ENCODE measurements at places on chromosomes 4 and X.
A peak's percentile ranks its signal among the peaks of the same experiment; 100 is the strongest.

- DNase-seq = no peak
These were observed 277.1 kb downstream of the ADGRA3 start for GRCh38 chr4:22238742-22239141.

DNA sequence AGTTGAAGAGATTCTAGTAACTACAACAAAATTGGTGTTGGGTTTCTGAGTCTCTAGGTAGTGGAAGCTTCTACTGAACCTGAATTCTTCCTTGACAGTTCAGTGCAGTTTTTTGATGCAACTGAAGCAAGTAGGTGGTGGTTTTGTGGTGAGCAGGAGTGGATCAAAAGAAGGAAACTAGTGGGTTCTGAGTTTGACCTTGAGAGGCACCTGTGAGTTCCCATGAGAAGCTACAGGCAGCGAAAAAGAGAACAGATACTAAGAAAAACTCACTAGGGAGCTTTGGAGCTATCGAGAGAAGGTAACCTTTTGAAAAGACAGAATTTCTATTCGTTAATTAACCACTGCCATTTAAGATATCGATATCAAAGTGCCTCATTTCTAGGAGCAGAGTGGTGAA is 145.2 kb downstream of the PDHA2 start:
- DNase-seq = no peak

- no peak for DNase-seq
These were observed 36.6 kb downstream of the ANAPC10 start for GRCh38 chr4:145061318-145061920.

DNA sequence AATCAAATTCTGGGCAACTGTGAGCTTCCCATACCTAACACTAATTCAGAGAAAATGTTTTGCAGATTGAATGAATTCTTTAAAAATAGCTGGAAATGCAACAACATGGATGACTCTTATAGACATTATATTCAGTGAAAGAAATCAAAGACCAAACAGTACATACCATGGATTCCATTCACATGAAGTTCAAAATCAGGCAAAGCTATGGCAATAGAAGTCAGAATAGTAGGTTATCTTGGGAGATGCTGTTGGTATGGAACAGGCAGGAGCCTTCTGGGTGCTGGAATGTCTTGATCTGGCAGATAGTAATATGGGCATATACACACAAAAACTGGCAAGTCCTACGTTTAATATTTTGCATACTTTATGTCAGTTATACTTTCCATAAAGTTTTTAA is 25.5 kb upstream of the CBLL2 start:
- no peak for DNase-seq

GRCh38 chr4:51840781-51841180 is 2.2 kb upstream of the DCUN1D4 start:
- DNase-seq = no peak

- no peak for DNase-seq
These were observed 69.7 kb upstream of the MAGEB16 start for GRCh38 chrX:35728481-35728880.

DNA sequence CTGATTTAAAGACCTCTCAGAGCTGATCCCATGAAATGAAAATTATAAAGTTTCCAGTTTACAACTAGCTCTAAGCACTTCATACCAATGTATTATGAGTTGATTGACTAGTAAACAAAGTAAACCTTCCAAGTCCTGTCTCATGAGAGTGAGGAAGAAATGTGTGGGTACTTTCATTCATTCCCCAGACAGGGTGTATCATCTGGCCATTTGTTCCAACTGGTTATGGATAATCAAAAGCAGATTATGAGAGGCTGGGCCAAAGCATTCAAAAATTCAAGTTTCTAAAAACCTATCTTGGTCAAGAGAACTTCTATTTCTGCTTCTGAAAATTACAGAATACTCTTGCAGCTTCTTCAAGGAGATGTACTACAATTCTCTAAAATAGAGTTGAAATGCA is 193.3 kb upstream of the RASGEF1B start:
- no peak for DNase-seq

DNA sequence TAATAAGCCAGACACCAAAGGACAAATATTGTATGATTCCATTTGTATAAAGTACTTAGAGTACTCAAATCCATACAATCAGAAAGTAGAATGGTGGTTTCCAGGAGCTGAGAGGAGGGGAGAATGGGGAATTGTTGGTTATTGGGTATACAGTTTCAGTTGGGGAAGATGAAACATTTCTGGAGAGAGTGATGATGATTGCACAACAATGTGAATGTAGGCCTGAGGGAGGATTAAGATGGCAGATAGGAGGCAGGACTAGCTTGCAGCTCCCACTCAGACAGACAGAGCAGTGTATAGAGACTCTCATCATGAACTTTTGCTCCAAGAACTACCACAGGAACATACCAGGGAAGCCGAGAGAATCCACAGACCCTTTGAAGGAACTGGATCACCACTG is 75.7 kb upstream of the PAK3 start:
- no peak for DNase-seq

DNA sequence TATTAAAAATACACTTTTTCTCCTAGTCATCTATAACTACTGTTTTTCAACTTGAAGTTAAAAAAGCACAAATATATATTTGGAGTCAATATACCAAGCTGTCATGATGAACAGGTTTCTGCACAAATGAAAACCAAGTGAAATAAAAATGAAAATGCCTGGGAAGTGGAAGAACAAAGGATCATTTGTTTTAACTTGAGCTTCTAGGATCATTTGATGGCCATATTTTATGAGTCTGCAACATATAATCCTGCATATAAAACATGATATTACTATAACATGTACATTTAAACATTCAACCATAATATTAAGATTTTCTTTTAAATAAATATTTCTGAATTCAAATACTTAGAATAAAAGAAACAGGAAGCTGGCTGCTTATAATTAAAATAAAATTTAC is 8.5 kb upstream of the ARHGEF38 start:
- no peak for DNase-seq

- no peak for DNase-seq
These were observed 70.9 kb downstream of the INTS12 start for GRCh38 chr4:105637408-105638176.

DNA sequence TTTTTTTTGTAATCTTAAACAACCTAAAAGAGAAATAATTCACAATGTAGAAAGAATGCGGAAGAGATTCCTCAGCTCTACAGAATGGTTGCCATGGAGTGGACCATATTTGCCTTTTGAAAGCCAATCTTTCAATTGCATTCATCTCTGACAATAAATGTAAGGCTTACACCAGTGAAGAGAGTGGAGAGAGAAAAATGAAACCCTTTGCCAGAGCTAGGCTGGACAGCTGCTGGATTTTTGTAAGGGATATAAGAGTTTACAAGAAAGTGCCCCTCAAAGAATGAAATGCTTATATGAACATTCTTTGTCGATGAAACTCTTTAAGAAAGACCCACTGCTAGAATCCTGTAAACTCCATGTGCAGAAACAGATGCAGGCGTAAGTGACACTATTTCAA is 66.0 kb upstream of the FAT1 start:
- no peak for DNase-seq

- DNase-seq = no peak
These were observed 138.3 kb upstream of the FAM47A start for GRCh38 chrX:34270434-34270833.

DNA sequence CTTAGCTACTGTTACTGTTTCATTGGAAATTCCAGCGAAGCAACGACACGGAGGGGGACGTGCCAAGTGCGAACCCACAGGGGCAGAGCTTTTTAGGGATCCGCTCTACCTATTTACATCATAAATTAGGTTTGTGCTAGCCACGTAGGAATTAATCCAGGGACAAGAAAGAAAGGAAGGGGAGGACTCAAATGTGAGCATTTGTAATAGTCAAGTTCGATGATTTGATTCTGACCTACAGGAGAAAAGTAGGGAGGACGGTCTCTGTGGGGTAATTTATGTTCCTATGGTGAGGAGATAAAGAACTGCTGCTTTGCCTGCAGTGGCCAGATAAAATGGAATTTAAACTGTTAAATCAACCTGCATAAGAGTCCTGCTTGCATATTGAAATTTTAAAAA is 1.7 kb downstream of the INTS6L start:
- no peak for DNase-seq

- DNase-seq = no peak
These were observed 27.2 kb upstream of the SLC6A14 start for GRCh38 chrX:116409219-116409618.

DNA sequence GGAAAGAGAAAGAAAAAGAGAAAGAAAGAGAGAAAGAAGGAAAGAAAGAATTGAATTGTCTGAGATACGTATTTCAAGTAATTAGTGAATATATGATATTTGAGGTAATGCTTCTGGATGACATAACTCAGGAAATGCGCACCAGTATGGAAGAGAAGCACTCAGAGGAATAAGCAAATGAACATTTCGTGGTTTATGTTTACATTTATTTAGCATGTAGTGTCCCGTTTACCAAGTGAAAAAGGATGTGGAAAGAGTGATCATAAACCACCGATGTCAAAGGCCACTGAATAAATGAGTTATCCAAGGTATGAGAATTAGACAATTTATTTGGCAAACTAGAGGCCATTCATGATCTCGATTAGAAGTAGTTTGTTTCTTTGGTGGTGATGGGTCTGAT is 200.4 kb downstream of the ARAP2 start:
- DNase-seq = no peak

- DNase-seq = no peak
These were observed 240.2 kb downstream of the ADGRL3 start for GRCh38 chr4:61440321-61440720.

DNA sequence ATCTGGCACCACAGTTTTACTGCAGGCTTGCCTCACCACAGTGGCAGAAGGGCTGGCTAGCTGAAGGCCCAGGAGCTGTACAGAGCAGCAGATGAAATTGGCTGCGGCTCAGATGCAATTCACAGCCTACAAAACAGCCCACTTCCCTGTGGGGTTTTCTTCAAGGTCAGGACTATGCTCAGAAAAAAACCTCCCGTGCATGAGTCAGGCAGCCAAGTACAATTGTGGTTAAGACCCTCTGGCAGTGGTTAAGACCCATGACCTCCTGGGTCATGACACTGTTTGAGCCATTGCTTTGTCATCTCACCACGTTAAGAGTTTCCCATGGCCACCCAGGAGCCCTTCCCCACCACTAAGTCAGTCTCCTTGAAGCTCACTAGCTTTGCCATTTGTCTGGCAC is 276.3 kb downstream of the HNRNPD start:
- DNase-seq = no peak

- DNase-seq = no peak
These were observed 19.4 kb downstream of the AWAT2 start for GRCh38 chrX:70030301-70030767.

DNA sequence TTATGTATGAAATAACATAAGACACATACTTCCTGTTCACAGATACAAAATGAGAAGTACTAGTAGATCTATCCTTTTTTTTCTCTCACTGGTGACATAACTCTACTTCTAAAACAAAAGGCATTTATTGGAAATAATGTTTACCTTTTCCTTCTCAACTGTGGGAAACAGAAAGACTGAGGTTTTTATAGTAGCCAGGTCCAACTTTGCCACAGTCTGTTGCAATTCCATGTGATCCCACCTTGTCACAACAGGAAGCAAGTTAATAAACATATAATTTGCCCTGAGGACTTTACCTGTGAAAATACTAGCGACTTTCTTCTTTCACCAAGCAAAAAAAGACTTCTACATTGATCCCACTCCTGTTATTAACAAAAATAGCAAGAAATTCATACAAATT is 475.8 kb downstream of the PDGFC start:
- no peak for DNase-seq

DNA sequence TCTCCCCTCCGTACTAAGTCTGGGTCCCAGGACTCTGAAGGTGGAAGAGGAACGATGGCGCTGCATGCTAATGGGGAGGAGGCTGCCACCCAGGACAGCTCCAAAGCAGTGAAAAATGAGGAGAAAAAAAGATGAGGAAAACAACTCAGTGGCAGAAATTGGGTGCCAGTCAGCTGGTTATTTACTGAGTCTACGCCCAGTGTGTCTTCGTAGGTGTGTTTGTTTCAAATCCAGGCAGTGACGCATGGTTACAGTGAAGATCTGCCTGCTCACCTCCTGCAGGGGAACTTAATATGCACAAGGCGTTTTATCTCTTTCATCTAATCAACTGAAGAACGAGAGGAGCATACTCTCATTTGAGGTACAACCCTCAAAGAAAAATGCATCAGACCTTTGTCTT is 70.9 kb upstream of the FBXW7 start:
- DNase-seq = no peak

DNA sequence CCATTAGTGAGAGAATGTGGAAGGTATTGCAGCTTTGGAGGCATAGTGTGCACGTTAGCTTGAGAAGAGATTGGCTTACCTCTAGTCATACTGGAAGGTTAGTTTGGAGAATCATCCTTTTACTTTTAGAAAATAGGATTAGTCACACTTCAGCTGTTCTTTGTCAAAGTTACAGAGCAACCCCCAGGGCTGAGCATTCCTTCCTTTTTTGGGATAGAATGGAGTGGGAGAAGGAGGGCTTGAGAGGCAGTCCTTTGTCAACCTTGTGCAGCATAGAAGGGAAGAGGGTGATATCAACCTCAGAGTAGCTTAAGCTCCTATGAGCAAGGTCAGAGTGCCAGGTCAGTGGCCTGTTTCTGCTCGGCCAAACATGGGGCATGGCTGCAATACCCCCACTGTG is 8.6 kb upstream of the MBNL3 start:
- DNase-seq = no peak

DNA sequence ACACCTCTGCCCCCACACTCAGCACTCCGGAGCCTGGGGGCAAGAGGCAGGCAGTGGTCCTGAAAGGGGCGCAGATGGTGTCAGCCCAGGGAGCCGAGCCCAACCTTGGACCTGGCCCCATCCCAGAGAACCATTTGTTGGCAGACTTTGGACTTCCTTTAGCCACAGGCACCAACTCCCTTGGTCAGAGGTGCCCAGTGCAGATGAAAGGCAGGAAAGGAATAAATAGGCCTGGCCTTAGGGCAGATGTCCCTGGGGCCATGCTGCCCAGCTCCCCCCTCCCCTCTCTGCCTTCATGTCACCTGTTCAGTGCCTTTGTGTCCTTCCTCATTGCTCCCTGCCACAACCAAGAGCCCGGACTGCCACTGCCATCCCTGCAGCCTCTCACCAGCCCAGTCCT is 52.8 kb downstream of the SEL1L3 start:
- DNase-seq = no peak

DNA sequence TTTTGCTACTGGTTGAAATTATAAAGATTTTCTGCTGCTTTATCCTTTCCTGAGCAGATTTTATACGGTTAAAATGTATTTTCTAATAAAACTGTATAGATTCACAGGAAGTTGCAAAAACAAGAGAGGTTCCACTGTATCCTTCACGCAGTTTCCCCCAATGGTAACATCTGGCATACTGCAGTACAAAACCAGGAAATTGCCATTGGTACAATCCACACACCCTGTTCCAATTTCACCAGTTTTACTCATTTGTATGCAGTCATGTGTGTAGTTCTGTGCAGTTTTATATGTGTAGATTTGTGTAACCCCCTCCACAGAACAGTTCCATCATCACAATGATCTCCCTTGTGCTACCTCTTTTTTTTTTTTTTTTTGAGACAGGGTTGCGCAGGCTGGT is 20.0 kb downstream of the DDX3X start:
- DNase-seq = peak; percentile 19

DNA sequence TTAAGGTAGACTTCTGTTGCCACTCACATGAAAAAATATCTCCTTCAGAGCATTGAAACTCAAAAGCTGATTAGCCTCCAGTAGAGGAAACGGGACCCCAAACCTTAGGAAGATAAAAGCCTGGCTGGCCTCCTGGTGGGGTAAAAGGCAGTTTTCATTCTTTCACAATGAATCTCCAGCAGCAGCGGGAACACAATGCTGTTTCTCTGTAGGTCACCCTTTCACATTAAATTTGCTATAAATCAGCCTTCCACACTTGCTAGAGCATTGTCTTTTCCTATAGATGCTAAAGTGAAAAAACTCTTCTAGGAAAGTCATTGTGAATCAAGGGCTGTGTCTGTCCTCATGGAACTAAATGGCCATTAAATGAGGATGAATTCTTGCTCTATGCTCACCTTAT is 207.3 kb upstream of the MAGEB2 start:
- no peak for DNase-seq
